H1 (cell line): ENCODE measurements at places on chromosomes 3 and 15. TPM values are rescaled to one million over a fixed set of nuclear protein-coding genes. Genes with fewer than 3 reads are reported as not detected.

EPB42 gene
- not detected in 2 replicates for total RNA-seq

CNTN4 gene
- 2.2 and 3.3 TPM in 2 replicates for total RNA-seq

GCNT3 gene
- total RNA-seq: not detected in 2 replicates

TNFSF10 gene
- total RNA-seq: not detected in 2 replicates

- H3K4me1 ChIP-seq: no peaks in the 10 kb centered on the region
- H3K36me3 ChIP-seq: peaks cover 11% of the 10 kb centered on the region
- H3K27ac ChIP-seq: no peak overlapping the region
- no peak for DNase-seq
These were observed 35.5 kb downstream of the ASTE1 start for GRCh38 chr3:130991126-130991525.

DNA sequence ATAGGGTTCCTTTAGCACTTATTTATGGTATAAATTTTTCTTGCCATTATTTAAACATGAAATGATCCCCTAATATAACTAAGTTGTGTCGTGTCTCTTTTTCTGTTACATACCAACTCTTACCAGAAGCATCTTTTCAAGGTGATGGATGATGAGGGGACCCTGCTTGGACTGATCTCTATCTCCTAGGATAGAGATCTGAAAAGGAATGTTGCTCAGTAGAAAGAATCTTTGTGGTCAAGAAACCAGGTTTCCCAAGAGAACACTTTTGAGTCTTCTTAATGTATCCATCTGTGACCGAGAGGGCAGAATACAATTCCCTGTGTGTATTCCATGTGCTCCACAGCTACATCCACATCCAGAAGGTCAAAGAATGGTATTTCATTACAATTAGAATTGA is 409.7 kb downstream of the MAGI1 start:
- H3K4me3 ChIP-seq: no peak overlapping the region
- H3K27ac ChIP-seq: no peak overlapping the region
- H3K4me1 ChIP-seq: peaks cover 3% of the 10 kb centered on the region; the same call in 1 of the 2 replicates
- H3K36me3 ChIP-seq: no peaks in the 10 kb centered on the region
- H3K27me3 ChIP-seq: no peaks in the 10 kb centered on the region

- H3K27me3 ChIP-seq: no peaks in the 10 kb centered on the region
- H3K4me1 ChIP-seq: peaks cover 1% of the 10 kb centered on the region; the same call in 1 of the 2 replicates
- H3K4me3 ChIP-seq: no peak overlapping the region
These were observed 26.4 kb upstream of the MYZAP start for GRCh38 chr15:57565311-57565710.

GRCh38 chr15:90991587-90992285 is 2.6 kb downstream of the PRC1 start:
- H3K27me3 ChIP-seq: no peaks in the 10 kb centered on the region
- H3K27ac ChIP-seq: no peak overlapping the region
- DNase-seq: no peak

- H3K36me3 ChIP-seq: peaks cover 6% of the 10 kb centered on the region
- no peak for DNase-seq
- no peak overlapping the region for H3K27ac ChIP-seq
- no peaks in the 10 kb centered on the region for H3K4me1 ChIP-seq
These were observed 66.5 kb upstream of the PLXND1 start for GRCh38 chr3:129673012-129673411.
